NCI-H460 (cell line): ENCODE measurements at places on chromosomes 1 and 21. TPM values are rescaled to one million over a fixed set of nuclear protein-coding genes. Genes with fewer than 3 reads are reported as not detected.

DNA sequence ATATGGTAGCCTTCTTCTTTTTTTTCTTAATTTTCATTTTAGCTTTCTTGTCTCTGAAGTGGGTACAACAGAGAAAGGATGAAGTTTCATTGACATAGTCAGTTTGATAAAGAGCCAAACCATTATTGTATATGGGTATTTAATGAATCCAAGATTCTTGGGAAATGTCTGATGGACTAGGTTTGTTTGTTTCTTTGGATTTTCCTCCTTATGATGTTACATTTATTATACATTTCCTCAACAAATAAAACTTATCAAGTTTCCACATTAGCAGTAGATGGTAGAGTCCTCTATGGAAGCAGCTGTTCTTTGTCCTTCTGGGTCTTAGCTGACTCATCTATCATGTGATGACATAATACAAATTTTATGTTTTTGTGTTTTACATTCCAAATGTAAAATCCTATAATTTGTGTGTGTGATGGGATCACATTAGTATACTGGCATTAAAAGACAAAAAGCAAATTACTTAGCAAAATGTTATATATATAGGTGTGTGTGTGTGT is 6.0 kb downstream of the COL24A1 start:
- no peak for DNase-seq

GRCh38 chr1:193303849-193304248 is 117.4 kb upstream of the B3GALT2 start:
- no peak for DNase-seq

DNA sequence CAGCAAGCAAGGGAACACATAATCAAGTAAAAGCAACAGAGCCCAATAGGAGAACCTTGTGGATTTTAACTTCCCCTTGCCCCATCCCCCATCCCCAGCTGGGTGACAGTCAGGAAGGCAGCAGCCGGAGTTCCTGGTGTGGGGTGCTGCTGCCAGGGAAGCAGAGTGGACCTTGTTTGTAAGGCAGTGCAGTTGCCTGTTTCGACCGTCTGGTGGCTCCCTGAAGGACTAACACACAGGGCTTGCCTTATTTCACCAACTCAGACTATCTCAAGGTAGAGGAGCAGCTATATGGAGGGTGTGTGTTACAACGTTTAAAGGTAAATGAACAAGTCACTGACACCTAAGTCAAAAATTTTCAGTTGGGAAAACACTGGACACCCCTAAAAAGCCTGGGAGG is 6.6 kb downstream of the KRTAP10-8 start:
- DNase-seq: no peak

DNA sequence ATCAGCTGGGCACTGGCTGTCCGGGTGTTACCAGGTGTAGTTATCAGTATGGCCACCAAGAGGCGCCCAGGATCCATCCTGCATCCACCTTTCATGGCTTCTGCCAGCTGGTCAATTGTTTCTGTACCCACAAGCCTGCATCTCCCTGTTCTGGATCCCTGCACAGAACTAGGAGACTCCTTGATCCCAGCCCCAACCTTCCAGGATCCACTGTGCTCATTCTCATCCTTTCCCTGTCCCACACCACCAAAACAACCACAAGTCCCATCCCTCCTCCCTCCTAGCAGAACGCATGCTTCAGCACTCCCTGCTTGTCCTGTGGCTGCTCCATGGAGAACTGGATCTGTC is 27.2 kb upstream of the FOXE3 start:
- peak; percentile 53 for DNase-seq

GRCh38 chr1:44073528-44073927 is 42.3 kb upstream of the SLC6A9 start:
- DNase-seq: no peak

DNA sequence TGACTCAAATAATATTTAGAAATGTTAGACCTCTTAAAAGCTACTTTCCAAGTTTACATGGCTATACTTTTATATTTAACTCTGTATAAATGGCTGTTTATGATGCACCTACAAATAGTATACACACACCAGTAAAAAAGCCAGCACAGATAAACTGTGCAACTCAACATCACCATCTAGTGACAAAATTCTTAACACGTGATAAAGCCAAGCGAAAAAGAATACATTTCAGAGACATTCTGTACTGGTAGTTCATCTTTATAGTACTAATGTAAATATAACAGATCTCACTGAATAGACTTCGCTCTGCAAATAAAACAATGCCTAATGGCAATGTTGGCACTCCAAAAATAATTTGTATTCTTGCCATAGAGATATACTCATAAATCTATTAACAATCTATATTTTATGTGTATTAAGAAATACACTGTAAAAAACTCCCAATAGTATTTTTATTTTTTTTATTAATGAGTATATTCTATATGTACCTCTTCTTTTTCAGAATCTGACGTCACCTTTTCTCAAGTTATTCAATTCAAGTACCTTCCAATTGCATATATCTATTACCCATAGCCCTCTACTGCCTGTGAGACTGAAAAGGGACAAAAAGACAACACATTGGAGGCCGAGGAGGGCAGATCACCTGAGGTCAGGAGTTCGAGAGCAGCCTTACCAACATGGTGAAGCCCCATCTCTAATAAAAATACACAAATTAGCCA is 100.2 kb downstream of the DPYD start:
- DNase-seq: peak; percentile 19

The HSD3B1 gene
- total RNA-seq: not detected in 2 replicates

The CACHD1 gene
- 3.2 and 3.5 TPM in 2 replicates for total RNA-seq

The ERICH3 gene
- total RNA-seq: not detected in 2 replicates

The FAM163A gene
- 0.12 and 0.17 TPM in 2 replicates for total RNA-seq
